AG10803 (cell line): ENCODE measurements at places on chromosomes 4 and X.

- DNase-seq: no peak
These were observed 243.0 kb upstream of the FSTL5 start for GRCh38 chr4:162406637-162407365.

GRCh38 chr4:163816494-163816893, 322.0 kb downstream of the TMA16 start:
- DNase-seq: no peak

DNA sequence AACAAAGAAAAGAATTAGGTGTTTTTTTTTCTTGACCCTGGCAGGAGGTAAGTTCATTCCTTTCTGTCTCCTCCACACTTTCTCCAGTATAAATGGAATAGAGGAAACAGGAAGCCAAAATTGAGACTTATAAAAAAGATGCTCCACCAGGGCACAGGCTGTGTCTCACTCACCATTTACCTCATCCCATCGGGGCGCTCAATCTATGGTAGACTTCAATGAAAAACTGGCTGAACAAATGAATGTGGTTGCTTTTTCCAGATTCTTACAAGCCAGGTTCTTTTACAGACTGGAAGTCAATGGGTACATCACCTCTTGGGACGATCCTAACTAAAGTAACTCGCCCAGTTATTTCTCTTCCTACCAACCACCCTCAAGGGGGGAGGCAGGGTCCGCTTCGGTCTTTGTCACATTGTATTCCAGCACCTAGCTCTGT, 685 bp downstream of the COMMD8 start:
- DNase-seq: no peak

- no peak for DNase-seq
These were observed 354.1 kb downstream of the CAMK2D start for GRCh38 chr4:113407409-113407808.

DNA sequence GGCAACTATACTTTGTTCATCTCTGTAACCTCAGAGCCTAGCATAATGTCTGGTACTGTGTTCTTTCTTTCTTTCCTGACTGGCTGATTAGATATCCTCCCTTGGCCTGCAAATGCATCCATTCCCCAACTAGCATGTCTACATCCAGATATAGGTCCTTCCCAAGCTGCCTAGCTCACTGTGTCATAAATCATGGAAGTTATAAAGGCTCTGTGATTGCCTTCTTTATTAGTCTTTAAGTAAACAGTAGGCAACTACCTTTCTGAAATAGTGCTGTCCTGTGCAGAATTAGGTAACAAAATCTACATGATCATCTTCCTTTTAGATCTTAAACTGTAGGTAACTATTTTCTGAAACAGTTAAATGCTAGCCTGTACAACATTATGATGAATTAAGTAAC, 224.5 kb downstream of the DLG3 start:
- DNase-seq: no peak

GRCh38 chr4:48127231-48127630, 6.8 kb downstream of the TXK start:
- DNase-seq: no peak

GRCh38 chr4:95850161-95850560, 10.3 kb downstream of the PDHA2 start:
- DNase-seq: no peak

DNA sequence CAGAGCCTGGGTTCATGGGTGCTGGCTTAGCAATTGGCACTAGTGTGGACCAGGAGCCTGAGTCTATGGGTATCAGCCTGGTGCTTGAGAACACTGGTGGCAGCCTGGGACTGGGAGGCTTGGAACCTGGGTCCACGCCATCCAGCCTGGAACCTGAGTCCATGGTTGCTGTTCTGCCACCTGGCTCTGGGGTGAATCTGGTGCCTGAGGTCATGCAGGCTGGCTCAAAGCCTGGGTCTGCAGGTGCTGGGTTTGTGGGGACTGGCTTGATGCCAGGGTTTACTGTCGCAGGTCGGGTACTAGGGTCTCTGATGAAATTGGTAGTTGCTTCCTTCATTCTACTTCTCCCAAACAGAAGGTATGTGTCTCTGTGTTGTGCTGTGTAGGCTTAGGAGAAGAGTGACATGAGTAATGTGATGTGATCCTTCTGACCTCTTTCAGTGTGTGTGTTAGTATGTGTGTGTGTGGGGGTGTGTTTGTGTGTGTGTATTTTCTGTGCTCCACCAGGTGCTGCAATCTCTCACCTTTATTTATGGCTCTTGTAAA, 517.0 kb upstream of the EPHA5 start:
- DNase-seq: no peak

DNA sequence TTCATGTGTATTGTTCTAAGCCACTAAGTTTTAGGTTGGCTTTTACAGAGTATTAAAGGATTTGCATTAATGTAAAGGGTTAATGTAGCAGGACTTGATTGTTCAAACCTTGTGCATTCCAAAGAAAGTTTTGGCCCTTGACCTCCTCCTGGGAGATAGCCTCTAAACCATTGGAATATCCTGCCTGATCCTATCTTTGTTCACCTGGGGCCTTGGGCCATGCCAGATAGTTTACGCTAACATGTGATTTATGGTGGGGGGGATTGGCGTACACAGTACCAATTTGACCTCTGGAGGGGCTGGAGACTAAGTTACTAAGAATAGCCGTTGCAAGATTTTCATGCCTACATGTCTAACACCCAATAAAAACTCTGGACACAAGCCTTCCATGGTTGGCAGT, 1002.7 kb upstream of the PABPC4L start:
- no peak for DNase-seq

- DNase-seq: no peak
These were observed 5.3 kb downstream of the CSF2RA start for GRCh38 chrX:1273896-1274295.

GRCh38 chr4:56640621-56641493, 40.2 kb downstream of the HOPX start:
- DNase-seq: no peak

DNA sequence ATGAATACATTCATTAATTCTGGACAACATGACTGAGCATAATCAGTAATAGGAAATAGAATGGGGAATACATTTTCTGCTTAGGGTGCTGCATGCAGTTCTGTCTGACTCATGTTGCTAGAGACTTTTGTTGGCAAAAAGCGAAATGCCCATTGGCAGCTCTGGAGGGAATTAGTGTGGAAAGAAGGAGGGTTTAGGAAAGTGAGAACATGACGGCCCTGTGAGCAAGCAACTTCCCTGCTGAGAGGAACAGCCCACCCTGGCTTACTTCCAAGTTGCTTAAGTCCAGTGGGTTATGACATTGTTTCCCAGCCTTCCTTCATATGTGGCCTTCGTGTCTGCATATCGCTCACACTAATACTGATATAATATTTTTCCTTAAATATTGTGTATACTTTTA, 13.8 kb downstream of the MAD2L1 start:
- peak; percentile 92 for DNase-seq

GRCh38 chrX:78377186-78377585, 49.8 kb upstream of the CYSLTR1 start:
- DNase-seq: no peak

DNA sequence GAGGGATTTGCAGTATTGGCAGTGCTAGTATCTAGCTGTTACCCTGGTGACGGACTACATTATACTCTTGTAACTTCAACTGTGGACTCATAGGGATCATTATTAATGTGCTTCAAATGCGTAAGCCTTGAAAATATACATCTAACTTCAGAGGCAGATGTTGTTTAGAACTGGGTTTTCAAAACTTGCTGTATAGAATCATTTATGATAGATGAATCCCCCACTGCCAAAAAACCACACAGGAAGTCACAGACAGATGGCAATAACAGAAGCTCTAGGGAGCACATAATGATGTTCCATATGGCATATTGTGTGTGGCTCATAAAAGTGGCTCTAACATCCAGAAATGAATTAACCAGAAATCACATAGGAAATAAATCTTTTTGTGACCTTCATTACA, 62.3 kb upstream of the RELL1 start:
- no peak for DNase-seq

DNA sequence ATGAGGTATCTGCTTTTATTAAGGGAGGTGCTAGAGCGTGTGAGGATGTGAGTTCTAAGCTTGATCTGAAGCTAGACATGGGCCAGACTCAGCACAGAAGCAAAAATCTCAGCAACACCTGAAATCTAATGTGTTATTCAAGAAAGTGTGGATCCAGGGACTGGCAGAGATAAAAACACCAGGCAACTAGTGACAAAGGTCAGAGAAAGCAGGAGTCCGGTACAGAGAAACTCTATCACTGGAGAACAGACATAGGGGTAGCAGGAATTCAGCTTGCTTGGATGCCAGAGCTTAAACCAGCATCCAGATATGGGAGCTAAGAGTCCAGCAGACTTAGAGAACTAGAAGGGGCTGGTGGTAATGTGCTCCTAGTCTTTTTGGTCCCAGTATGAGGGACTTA, 34.0 kb downstream of the VCX start:
- DNase-seq: no peak

DNA sequence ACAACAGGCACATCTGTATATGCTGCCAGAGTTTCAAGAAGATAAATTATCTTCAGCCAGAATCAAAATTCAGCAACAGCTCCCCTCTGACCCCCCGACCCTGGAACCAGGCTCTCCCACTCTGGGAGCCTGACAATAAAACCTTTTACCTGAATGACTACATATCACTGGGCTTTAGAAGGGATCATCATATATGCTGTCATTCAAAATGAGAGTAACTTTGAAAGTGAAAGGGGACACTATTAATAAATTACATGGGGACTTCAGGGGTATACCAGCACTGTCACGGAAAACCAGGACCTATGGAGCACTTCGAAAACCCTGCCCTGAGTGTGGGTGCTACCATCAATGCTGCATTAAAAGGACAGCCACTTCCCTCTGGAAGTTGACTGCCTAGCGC, 26.2 kb downstream of the TSPAN5 start:
- no peak for DNase-seq

GRCh38 chrX:133981924-133982323, 3.5 kb downstream of the GPC3 start:
- DNase-seq: no peak

- DNase-seq: no peak
These were observed 87.0 kb upstream of the NDP start for GRCh38 chrX:44060221-44060620.

DNA sequence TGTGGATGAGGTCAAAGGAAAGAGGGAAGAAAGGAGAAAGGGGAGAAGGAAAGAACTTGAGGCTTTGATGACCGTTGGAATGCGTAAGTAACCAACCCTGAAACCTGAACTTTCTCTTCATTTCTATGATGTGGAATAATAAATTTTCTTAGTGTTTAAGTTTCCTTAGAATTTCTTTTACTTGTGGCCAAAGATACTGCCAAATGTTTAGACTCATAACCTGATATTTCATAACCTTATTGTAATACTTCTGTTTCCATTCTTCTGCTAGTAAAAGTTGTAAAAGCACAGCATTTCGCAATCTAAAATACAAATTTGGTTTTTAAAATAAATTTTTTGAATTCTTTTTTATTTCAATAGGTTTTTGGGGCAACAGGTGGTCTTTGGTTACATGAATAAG, 258.5 kb upstream of the GIMD1 start:
- peak; percentile 69 for DNase-seq

DNA sequence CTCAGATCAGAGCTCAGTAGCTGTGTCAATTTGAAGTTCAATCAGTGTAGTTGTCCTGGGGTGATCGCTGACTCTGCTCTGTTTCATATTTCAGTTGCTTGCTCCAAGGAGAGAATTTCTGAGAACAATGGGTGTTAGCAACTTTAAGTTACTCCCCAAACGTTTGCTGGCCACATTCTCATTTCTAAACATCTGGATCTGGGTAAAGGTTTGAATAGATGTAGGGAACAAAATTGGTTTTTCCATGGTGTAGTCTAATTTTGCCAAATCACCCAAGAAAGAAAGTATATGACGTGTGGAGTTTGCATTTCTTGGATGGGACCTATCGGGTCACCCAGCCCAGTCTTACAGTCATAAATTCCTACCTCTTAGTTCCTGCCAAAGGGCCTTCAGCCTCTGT, 103.7 kb downstream of the AKAP4 start:
- no peak for DNase-seq

DNA sequence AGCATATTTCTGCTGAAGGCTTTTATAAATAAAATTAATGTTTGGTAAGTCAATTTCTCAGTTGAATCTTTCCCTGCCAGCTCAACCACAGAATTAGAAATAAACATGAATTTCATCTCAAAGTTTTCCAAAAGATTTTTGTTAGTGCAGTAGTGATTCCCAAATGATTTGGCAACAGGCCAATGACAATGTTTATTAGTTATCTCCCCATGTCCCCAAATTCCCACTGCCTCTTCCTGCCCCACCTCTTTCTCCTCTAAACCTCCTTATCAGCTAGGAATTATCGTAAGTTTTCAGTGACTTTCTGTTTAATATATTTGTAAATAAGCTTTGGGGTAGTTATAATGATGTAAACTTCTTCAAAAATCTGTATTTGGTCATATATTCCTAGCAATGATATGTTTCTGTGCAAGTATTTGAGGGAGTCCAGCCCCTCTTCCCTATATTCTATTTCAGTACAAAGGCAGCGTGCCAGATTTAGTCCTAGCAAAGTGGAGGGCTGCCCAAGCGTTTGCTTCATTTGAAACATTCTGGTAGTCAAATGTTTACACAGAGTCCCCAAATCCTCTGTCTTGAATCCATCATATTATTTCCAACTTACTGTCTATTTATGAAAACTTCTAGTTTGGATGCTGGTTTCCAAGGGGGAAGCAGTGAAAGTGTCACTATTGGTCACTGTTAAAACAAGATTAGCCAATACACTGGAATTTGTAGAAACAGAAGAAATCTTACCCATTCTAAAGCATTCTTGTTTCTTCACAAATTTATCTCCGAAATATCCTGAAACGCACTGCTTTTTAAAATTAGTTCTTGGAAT, 33.7 kb upstream of the ANKRD50 start:
- no peak for DNase-seq

- no peak for DNase-seq
These were observed 17.5 kb downstream of the KLKB1 start for GRCh38 chr4:186244835-186245234.

- DNase-seq: no peak
These were observed 79.4 kb downstream of the FTHL17 start for GRCh38 chrX:30992381-30992904.

DNA sequence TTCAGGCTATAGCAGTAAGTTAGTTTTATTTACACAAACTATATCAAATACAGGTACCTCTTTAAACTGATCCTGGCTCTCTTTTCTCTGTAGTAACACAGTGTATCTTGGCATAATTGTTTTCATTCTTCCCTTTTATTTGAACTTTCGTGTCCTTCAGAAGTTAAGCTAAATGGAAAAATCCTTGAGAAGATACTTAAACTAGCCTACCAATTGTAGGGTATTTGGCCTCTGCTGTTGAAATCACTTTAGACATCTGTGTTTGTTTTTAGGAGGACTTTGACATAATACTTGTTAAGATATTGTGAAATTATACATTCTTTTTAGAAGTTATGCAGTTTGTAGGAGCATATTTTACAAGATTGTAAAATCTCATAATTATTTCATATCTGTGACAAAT, 90.3 kb upstream of the GK2 start:
- peak; percentile 8 for DNase-seq

GRCh38 chr4:110487873-110488272, 11.9 kb downstream of the ENPEP start:
- DNase-seq: peak; percentile 21

GRCh38 chr4:119678761-119679160, 50.2 kb upstream of the PDE5A start:
- DNase-seq: no peak
